ENCODE measurements at places on chromosomes 16 and 17.

GRCh38 chr17:78372841-78373240, 5.6 kb upstream of the PGS1 start:
- DNase-seq, result no peak

GRCh38 chr17:80774643-80775281, 216.9 kb upstream of the CHMP6 start:
- DNase-seq, result no peak

GRCh38 chr17:78226759-78227454, 4.5 kb upstream of the TMEM235 start:
- no peak for DNase-seq

- peak; percentile 68 for DNase-seq
Measured at GRCh38 chr17:29807520-29808361, 122.3 kb downstream of the SSH2 start.

GRCh38 chr16:58866935-58867334, 132.8 kb upstream of the GOT2 start:
- no peak for DNase-seq

- DNase-seq, result no peak
Measured at GRCh38 chr17:47875011-47875985, 20.7 kb upstream of the SP2 start.

- no peak for DNase-seq
Measured at GRCh38 chr17:56231693-56232092, 78.4 kb downstream of the ANKFN1 start.

DNA sequence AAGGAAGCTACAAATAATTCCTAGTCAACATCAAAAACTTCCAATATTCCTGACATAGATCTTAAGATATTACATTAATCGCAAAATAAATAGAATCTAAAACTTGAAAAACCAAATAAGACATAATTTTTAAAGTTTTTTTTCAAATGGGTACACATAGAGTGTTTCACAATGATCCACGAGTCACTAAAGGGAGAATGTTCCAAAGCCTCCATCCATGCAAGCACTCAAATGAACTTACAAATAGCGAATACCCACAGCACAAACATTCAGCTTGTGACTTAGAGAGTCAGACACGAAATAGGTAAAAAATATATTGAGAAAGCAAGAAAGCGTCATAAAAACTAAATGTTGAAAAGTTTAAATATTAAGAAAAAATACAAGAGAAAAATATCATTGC, 65.7 kb downstream of the CEP112 start:
- no peak for DNase-seq

- DNase-seq, result peak; percentile 30
Measured at GRCh38 chr17:80889231-80890195, 102.1 kb upstream of the CHMP6 start.

- DNase-seq, result no peak
Measured at GRCh38 chr16:4976611-4977145, 18.5 kb downstream of the SEC14L5 start.

DNA sequence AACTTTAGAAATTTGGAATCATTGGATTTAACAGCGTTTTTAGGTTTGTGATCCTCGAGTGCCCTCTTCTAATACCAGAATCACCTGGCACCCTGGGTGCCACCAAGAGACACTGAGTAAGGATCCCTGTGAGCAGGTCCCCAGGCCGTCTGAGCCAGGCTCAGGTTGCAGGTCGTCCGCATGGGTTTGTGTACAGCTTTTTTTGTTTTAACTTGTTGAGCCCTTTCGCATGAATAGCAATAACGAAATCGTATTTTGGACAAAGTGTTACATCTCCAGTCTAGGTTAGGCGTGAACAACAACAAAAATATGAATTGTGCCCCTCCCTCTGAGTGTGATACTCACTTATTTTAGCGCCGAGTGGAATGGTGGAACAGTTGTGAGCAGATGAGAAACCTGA, 10.9 kb downstream of the USP10 start:
- DNase-seq, result no peak

DNA sequence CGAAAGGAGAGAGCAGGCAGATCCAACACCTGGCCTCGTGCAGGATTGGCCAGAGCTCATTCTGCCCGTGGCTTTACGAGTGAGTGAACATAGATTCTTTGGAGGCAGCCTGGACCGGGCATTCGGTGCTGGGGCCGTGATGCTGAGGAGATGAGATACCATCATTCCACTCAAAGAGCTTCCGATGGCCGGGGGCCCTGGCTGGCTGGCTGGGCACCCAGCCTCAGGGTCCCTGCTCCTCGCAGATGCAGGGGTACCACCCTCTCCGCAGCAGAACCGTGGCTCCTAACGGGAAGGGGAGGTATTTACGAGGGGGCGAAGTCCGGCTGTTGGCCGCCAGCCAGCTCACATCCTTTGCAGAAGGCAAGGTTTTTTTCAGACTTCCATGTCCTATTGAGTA, 66.1 kb upstream of the FOXF1 start:
- no peak for DNase-seq

DNA sequence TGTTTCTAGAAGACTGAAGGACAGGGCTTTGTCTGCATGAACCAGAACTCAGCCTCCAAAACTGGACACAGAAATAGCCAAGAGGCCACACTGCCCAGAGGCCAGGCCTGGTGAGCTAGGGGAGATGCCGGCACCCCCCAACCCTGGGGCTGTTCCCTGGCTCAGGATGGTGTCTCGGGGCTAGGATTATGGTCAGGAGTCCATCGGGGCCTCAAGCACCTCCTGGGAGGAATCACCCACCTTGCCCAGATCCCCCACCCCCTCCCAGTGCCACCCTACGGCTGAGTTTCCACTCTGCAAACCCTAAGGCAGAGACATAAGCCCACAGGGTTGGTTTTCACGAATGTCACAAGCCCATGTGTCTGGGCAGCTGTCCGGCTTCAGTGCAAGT, 37.2 kb downstream of the SLC7A5 start:
- DNase-seq, result no peak

GRCh38 chr17:1769822-1770477, 8.1 kb downstream of the SERPINF1 start:
- no peak for DNase-seq

DNA sequence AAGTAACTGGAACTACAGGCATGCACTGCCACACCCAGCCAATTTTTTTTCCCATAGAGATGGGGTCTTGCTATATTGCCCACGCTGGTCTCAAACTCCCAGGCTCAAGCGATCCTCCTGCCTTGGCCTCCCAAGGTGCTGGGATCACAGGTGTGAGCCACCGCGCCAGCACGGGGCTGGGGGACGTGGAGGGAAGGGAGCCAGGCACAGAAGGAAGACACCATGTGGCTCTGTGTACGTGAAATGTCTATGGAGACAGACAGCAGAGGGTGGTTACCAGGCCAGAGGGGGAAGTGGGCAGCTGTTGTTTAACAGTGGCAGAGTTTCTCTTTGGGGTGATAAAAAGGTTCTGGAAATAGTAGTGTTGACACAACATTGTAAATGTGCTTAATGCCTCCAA, 4.6 kb upstream of the PIEZO1 start:
- DNase-seq, result no peak

- DNase-seq, result no peak
Measured at GRCh38 chr16:57730771-57731730, 4.5 kb upstream of the KATNB1 start.

GRCh38 chr17:680529-680928, 34.1 kb downstream of the VPS53 start:
- no peak for DNase-seq

DNA sequence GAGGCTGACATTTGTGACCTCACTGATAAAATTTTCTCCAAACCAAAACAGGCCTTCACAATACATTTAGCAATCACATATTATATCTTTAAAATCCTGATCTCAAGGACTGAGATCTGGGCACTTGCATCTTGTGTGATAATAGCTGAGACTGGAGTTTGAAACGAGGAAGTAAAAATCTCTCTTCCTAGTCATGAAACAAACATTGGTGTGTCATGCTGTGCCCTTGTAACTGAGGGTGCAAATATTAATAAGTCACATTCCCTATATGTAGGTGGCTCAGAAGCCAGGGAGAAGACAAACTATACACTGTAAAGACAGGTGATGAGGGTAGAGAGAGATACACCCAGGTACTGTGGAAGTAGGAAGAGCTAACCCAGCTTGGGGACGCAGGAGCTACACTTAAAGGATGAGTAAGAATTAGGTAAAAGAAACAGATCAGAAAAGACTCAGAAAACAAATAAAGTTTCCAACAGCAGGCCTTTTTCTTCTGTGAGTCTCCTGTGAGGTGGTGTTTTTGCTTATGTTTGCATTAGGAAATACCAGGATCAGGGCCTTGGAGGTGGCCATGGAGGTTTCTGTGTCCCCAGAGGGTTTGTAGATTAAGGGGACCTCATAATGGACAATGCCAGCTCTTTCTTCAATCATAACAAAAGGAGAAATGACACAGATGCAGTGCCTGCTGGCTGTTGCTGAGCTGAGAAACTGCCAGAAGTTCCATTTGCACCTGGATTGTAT, 335.7 kb downstream of the GRIN2A start:
- DNase-seq, result no peak

- no peak for DNase-seq
Measured at GRCh38 chr16:17744921-17745572, 274.3 kb upstream of the XYLT1 start.

- DNase-seq, result no peak
Measured at GRCh38 chr17:82699551-82699950, 1.1 kb upstream of the RAB40B start.

DNA sequence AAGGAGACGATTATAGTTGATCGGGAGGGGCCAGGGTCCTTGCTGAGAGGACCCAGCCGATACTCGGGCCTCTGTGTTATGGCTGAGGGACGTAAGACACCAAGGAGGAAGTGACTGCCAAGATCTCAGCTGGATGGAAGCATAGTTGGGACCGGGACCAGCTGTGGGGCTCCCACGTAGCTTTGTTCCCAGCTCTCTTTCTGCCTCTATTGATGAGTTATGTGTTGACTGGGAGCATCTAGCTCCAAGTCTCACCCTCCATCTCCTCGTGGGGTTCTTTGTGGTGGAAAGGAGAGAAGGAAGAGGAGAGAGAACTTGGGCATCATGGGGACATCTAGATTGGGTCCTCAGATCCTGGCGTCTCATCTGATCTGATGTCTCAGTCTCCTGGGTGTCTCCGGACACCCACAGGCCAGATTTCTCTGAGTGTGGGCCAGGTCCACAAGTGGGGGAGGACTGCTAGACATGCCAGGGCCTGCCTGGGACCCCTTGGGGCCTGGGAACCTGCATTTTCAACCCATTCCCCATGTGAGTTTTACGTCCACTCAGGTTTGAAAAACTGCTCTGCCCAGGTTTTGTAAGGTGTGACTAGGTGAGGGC, 1.0 kb downstream of the MGRN1 start:
- no peak for DNase-seq

GRCh38 chr16:20906341-20907255, 6.0 kb downstream of the LYRM1 start:
- DNase-seq, result no peak

DNA sequence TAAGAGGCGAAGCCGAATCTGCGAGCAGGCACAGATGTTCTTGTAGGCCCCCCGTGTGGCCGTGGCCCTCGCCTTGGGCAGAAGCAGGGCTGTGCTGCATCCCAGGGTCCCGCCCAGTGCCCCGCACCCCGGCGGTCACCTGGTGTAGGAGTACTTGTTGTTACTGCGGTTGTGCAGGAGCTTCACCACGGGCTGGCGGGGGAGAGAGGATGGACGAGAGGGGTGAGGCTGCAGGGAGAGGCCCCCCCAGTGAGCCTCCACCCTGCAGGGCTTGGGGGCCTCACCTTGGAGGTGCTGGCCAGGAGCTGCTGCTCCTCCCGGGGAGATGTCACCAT, 11.4 kb downstream of the ASPHD1 start:
- DNase-seq, result no peak

GRCh38 chr16:55664786-55665407, 9.1 kb downstream of the SLC6A2 start:
- DNase-seq, result no peak

DNA sequence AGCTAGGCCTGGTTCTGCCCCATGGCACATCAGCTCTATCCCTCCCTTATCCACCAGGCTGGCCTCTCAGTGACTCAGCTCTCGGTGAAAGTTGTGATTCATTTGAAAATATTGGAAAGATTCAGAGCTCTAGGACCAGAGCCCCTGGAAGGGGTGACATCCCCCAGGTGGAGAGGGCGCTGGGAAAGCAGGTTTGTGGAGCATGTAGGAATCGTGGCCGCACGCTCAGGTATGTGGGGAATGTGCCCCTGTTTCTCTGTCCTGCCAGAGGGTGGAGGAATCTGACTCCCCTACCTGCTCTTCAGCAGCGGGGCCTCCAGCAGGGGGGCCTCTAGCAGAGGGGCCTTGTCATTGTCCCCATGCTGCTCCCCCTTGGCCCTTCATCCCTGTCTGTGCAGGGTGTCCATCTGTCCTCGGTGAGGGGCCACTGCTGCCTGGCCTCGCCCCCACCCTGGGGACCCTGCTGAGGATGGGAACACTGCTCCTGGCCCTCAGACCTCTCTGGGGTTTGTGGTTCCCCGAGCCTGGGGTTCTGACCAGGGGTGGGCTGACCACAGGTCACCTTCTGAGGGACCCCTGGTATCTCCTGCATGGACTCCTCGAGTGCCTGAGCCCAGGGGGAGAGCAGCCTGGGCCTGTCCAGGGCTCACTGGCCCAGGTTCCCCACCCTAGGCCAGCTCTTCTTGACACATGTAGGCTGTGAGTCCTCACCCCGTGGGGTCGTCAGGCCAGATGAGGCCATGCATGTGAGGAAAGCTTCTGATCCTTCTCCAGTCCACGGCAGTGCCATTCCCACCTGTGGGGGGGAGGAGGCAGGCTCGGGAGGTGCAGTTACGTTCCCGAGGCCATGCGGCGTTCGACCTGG, 47.5 kb downstream of the NT5M start:
- no peak for DNase-seq

GRCh38 chr17:69913616-69914015, 161.4 kb upstream of the KCNJ16 start:
- DNase-seq, result no peak

GRCh38 chr16:69563605-69564580, 1.9 kb upstream of the NFAT5 start:
- peak; percentile 45 for DNase-seq

- no peak for DNase-seq
Measured at GRCh38 chr17:27569884-27570577, 61.0 kb upstream of the LGALS9 start.

DNA sequence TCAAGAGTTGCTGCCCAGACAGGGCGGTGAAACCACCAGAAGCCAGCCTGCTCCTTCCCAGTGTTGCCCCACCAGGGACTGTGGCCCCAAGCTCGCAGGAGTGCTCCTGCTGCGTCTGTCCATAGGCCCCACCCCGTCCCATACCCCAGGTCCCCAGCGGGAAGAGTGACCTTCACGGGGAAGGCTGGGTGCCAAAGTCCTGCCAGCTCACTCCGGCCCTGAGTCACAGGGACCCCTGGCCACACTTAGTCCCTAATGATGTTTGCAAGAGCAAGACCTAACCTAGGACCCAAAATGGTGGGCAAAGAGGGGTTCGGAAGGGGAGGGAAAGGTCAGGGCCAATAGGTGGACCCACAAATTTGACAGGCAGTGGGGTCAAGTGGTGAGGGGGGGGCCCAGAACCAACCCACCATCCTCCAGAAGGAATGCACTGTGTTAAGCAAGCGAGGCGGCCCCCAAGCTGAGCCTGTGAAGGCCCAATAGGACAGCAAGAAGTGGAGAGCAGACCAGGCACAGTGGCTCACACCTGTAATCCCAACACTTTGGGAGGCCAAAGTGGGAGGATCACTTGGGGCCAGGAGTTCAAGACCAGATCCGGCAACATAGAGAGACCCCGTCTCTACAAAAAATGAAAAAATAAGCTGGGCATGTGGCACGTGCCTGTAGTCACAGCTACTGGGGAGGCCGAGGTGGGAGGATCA, 3.3 kb downstream of the DOK4 start:
- no peak for DNase-seq
